ENCODE measurements at places on chromosomes 16 and 17.

DNA sequence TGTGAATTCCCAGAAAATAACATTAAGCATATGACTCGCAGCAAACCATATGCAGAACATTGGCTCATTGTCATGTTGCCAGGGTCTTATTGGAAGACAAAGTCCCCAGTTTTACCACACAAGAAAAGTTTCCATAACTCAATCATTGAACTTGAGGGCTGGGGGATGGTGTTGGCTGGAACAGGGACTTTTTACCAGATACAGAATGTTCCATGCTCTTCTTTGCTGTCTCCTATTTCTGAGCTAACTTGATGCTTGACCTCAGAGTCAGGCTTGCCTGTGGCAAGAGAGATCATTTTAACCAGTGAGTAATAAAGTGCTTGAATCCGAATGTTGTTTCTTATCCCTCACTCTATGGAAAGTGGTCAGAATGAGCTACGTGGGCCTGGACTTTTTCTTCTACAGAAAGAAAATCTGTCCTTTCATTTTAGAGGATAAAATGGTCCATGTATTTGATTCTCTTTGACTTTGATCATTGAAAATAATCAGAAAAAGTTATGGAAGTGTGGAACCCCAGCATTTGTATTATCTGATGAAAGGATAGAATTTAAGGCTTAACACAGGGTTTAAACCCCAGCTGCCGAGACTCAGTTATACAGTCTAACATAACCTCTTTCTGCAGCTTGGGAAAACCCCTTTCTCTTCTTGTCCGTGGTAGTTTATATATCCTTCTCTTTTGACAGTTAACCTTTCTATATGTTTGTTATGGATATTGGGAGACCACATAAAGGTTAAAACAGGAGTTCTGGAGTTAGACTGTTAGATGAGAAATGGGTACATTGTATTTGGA is 67.0 kb downstream of the TUBD1 start:
- DNase-seq, result no peak

DNA sequence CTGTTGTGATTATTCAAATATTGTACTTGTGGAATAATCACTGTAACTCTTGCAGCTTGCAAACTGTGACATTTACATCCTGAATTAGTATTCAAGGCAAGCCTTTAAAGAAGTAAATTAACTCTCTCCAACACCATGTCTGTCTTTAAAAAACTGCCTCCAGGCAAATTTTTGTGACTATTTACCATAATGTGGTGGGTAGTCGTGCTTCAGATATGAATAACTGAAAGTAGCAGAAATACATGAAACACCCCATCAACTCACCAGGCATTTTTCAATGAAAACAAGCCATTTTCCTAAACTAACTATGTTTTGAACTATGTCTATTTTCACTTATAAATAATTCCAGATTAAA is 217.4 kb upstream of the PSMD7 start:
- no peak for DNase-seq

GRCh38 chr17:39026980-39027451 is 59.8 kb upstream of the FBXO47 start:
- DNase-seq, result no peak

- DNase-seq, result no peak
These were observed 1287.8 kb upstream of the CDH8 start for GRCh38 chr16:63323722-63324705.

GRCh38 chr17:40457964-40458791 is 14.9 kb downstream of the IGFBP4 start:
- DNase-seq, result no peak

- DNase-seq, result no peak
These were observed 109.6 kb downstream of the C16orf78 start for GRCh38 chr16:49483251-49483650.

DNA sequence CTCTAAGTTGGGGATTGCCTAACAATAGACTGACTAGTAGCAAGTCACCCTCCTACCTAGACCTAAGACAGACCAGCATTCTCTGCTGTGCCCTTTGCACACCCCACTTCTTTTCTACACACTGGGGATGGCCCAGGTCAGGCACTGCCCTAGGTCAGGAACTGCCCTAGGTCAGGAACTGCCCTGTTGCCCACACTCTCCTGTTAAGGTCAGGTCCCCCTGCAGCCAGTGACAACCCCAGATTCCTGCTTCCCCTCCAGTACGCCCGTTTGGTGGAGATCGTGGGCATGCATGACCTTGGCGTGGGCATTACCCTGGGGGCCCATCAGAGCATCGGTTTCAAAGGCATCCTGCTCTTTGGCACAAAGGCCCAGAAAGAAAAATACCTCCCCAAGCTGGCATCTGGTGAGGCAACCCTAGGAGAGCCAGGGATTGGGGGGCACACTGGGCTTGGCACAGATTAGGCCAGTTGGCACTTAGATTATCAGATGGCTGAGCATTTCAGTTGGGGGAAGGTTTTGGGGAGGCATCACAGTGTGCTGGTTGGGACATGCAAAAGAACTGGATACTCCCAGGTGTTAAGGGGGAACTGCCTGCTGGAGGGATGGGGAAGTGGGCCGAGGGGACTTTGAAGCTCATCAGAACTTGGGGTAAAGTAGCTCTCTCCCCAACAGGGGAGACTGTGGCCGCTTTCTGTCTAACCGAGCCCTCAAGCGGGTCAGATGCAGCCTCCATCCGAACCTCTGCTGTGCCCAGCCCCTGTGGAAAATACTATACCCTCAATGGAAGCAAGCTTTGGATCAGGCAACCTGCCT is 1.7 kb downstream of the ACADVL start:
- DNase-seq, result no peak

DNA sequence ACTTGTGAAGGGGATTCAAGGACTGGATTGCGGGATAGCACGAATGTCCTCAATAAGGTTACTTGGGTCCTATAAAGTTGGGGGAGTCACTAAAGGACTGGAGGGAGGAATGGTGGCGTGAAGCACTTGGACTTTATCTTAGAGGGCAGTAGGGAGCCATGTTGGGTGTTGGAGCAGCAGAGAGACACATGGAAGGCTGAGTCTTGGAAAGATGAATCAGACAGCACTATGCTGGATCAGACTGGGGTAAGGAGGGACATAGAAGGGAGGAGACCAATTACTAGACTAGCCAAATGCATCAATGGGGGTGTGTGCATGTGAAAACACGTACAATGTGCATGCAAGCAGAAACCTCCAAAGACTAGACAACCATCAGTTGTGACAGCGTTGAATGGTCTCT is 26.0 kb upstream of the DLX4 start:
- DNase-seq, result no peak

GRCh38 chr17:67130768-67131167 is 86.4 kb downstream of the CACNG1 start:
- DNase-seq, result no peak

- DNase-seq, result no peak
These were observed 167.1 kb downstream of the BANP start for GRCh38 chr16:88118376-88118775.

- DNase-seq, result no peak
These were observed 48.9 kb upstream of the LHX1 start for GRCh38 chr17:36888236-36888951.

DNA sequence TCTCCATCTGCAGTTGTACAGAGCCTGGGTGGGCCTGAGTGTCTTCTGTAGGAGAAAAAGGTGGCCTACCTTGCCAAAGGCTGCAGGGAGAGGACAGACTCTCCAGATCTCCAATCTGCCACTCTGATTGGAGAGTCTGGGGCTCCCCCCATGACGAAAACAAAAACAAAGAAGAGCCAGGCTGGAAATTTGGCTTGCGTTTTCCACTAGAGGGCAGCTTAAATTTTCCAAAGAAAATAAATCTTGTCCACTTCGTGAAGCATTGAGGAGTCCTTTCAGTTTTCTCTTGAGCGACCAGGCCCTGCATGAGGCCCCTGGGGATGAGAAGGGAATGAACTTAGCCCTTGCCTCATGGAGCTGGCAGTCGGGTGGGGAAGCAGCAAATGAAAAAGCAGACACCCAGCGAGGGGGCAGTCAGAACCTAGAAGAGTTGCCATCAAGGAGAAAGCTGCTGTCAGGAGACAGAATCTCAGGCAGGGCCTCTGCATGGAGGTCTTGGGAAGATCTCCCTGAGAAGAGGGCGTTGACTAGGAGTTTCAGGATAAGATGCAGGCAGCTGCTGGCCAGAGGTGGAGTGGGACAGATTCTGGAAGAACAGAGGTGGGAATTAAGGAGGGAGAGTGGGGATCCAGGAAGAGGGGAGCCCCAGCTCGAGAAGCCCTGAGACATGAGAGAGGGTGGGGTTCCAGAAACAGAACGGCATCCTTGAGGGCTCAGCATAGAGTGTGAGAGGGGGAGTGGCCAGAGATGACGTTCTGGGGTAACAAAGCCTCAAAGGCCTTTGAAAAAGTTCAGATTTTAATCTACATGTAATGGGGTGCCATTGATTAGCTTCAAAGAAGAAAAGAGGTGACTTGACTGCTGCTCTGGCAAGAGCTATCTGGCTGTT is 8.4 kb upstream of the SHCBP1 start:
- no peak for DNase-seq

DNA sequence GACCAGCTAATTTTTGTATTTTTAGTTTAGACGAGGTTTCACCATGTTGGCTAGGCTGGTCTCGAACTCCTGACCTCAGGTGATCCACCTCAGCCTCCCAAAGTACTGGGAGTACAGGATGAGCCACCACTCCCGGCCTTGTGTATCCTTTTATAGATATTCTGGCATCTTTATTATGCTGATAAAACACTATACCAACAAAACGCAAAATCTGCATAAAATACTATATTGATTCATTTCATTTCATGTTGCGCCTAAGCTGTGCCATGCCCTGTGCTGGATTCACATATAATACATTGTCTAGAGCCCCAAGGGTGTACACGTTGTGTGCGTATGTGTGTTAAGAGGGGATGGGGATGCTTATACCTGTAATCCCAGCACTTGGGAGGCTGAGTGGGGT is 3.8 kb upstream of the UBE2Z start:
- no peak for DNase-seq

DNA sequence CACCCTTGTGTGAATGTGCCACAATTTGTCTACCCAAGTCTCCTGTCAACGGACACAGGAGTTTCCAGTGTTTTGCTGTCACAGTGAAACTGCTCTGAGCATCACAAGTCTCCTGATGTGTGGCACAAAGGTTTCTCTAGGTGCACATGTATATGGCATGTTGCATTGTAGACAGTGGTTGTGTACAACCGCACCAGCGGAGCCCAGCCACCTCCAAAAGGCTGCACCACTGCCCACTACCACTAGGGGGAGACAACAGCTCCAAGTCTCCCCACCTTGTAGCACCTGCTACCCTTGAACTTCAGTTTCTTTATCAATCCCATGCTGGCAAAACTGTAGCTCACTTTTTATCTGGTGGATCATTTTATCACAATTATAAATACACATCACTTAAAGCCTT is 95.5 kb upstream of the ZNF469 start:
- no peak for DNase-seq

DNA sequence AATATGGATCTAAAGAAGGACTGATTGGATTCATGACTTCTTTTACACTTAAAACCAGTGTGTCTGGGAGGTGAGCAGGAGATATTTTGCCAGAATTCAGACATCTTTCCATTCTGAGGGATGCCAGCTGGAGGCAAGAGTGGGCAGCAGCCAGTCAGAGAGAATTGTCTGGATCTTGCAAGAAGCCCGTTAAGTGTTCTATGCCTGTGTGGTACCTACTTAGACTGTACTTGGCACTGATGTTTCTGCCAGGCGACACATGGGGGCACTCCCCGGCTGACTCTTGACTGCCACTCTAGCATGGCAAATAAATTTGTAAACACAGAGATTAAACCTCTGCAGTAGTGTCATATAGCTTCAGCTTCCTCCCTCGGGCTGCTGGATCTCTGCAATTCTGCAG is 247.7 kb downstream of the UTP18 start:
- no peak for DNase-seq

- DNase-seq, result no peak
These were observed 44.6 kb upstream of the ACSM2B start for GRCh38 chr16:20620770-20621169.

DNA sequence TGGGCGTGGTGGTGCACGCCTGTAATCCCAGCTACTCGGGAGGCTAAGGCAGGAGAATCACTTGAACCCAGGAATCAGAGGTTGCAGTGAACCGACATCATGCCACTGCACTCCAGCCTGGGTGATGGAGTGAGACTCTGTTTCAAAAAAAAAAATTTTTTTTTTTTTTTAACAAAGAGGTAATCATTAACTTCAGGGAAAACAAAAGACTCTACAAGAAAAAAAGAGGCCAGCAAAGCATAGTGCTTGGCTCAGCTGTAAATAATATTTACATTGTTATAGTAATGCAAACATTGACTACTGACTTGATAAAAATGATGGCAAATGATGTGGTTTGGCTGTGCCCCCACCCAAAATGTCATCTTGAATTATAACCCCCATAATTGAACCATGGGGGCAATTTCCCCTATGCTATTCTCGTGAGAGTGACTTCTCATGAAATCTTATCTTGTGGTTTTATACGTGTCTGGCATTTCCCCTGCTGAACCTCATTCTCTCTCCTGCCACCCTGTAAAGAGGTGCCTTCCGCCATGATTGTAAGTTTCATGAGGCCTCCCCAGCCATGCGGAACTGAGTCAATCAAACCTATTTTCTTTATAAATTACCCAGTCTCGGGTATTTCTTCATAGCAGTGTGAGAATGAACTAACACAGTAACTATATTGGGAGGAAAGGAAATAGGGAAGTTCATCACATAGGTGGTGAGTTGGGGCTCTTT is 12.7 kb upstream of the SSTR2 start:
- no peak for DNase-seq

DNA sequence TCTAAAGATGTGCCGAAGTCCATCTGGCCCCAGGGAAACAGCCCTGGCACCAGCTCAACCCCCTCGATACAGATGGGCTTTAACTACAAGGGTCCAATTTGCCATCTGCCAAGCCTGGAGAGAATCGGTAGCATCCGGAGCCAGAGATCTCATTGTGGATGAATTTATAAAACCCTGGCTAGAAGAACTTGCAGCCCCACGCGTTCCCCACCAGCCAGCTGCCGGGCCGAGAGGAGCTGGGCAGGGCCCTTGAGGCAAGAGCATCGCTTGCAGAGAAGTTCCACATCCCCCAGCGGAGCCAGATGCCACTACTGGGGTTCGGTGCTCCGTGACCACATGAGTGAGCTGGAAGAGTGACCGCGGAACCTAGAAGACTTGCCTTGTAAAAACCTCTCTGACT is 65.3 kb upstream of the NOL11 start:
- DNase-seq, result no peak

DNA sequence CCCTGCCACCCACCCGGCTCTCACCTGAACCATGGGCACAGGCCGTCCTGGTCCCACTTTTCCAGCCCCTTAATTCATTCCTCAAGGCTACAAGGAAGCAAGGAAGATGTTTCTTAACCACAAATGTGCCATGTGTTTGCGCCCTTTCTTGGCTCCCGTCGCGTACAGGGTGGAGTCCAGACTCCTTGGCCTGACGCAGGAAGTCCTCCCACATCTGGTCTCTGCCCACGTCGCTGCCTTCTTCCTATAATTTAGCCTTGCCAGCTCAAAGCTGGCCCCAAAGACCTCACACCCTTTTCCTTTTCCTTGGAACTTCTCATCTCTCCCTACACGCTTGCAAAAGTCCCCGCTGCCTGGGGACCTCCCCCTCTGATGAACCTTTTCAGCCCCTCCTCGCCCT is 38.8 kb upstream of the BHLHA9 start:
- no peak for DNase-seq

All from cerebellar nuclear complex (tissue), 1 donor.